ENCODE measurements at places on chromosomes 2 and 18.

DNA sequence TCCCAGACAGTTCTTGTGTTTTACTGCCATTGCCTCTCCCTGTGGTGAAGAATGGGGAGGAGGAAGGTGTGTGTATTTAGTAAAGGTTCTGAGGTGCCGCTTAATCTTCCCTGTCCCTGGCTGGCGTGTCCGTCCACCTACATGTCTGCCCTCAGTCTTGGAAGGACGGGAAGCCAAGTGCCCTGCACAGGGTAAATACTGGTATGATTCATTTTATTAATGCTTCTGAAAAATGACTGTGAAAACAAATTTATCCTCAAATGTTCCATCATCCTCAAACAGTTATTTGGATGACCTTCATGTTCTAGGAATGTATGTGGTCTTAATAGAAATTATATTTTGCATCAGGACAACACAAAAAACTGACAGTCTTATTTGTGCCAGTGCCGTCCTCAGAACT, 6.6 kb downstream of the EPAS1 start:
- DNase-seq, result peak; percentile 35

GRCh38 chr2:124211461-124211860, 186.4 kb downstream of the CNTNAP5 start:
- no peak for DNase-seq

DNA sequence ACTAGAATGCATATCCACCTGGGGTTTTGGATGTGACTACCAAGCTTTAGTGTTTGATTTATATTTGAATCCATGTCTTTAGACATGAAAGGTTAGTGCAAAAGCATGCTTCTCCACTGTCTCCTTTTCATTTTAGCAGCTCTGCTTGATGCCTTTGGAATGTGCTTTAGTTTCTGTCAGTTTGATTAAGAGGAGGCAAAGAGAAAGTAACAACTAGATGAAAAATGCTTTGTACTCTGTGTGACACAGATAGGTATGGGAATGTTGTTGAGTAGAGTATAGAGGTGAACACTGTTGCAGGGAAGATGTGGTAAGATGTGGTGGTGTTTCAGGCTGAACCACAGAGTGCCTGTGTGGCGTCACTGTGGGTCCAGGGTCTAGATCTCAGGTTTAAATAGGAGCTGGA, 19.8 kb downstream of the PIK3C3 start:
- DNase-seq, result no peak

DNA sequence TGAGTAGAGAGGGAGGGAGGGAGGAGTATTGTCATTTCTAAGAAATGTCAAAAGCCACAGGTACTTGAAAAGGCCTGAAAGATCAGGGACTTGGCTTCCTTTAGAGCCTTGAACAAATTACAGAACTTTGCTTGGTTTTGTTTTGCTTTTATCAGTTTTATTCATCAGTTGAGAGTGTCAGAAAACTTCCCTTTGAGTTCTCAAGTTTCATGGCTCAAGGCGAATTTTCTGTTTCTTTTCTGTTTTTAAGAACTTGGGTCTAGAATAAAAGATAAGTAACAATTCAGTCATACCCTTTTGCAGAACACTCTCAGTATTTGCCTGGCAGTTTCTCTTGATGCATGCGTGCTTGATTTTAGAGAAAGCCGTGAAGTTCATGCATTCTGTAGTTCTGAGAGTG, 531.9 kb downstream of the PARD3B start:
- no peak for DNase-seq

DNA sequence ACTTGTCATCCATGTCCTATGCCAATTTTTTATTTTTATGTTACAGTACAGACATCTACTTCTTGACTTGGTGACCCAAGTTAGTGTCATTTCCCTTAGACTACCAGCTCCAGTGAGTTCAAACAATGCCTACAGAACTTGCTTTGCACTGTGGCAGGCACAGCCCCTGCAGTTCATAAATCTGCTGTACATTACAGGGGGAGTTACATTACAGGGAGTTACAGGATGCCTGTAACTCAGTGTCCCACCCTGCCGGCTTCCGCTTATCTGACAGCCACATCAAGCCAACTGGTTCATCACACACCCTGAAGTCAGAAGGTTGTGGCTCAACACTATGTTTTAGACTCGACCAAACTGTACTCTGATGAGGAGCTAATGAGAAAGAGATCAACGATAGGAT, 7.8 kb upstream of the NPAS2 start:
- no peak for DNase-seq
